ENCODE measurements at places on chromosomes 13 and 19.

- no peak for DNase-seq
- peaks cover 34% of the 10 kb centered on the region for H3K27me3 ChIP-seq
- no peaks in the 10 kb centered on the region for H3K4me1 ChIP-seq
Observed at GRCh38 chr19:33216198-33216830, 9.3 kb downstream of the SLC7A10 start.

GRCh38 chr13:51453207-51453958, 547 bp upstream of the INTS6 start:
- peaks cover 44% of the 10 kb centered on the region for H3K4me1 ChIP-seq
- H3K36me3 ChIP-seq: peaks cover 36% of the 10 kb centered on the region
- no peaks in the 10 kb centered on the region for H3K27me3 ChIP-seq
- H3K4me3 ChIP-seq: peak overlapping the region; percentile 92

DNA sequence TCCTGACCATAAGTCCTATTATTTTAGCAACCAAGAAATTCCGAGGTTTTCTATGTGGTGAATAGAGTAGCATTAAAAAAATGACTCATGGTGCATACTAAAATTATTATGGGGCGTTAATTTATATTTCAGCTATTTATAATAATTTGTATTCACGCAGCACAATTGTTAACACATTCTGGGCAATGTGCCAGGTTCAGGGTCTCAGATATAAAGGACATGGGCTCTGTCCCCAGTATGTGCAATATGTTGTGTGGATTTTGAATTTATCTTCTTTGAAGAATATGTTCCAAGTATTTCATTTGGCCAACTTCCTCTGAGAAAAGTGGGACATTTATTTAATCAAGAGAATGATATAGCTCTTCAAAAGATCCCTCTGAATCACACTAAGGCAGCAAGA, 1434.7 kb upstream of the PRR20A start:
- no peaks in the 10 kb centered on the region for H3K27me3 ChIP-seq
- peak overlapping the region; percentile 64 for H3K27ac ChIP-seq
- DNase-seq: no peak
- H3K36me3 ChIP-seq: no peaks in the 10 kb centered on the region
- peaks cover 18% of the 10 kb centered on the region for H3K4me1 ChIP-seq

- peaks cover 26% of the 10 kb centered on the region for H3K36me3 ChIP-seq
- peaks cover 28% of the 10 kb centered on the region for H3K4me1 ChIP-seq
- H3K4me3 ChIP-seq: peak overlapping the region; percentile 85
Observed at GRCh38 chr19:35740108-35740422, 2.2 kb downstream of the IGFLR1 start.

DNA sequence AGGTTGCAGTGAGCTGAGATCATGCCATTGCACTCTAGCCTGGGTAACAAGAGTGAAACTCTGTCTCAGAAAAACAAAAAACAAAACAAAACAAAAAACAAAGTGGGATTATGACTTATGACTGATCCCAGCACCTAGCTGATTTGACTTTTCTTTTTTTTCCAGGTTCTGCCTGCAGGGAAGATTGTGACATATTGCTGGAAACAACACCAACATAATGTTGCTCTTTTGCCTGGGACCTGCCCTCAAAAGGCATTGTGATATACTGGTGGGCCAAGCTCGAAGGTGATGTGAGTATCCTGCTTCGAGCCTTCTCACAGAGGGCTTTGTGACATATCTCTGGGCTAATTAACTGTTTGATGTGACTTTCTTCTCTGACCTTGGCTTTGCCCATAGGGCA, 42.0 kb upstream of the ZNF43 start:
- no peak for DNase-seq
- H3K27me3 ChIP-seq: no peaks in the 10 kb centered on the region
- H3K36me3 ChIP-seq: no peaks in the 10 kb centered on the region
- H3K27ac ChIP-seq: no peak overlapping the region
- no peaks in the 10 kb centered on the region for H3K4me1 ChIP-seq

GRCh38 chr13:40148101-40148500, 492.6 kb downstream of the COG6 start:
- no peak overlapping the region for H3K27ac ChIP-seq
- H3K4me1 ChIP-seq: peaks cover 20% of the 10 kb centered on the region
- H3K36me3 ChIP-seq: no peaks in the 10 kb centered on the region
- no peak for DNase-seq
- peaks cover 12% of the 10 kb centered on the region for H3K27me3 ChIP-seq
- no peak overlapping the region for H3K4me3 ChIP-seq

DNA sequence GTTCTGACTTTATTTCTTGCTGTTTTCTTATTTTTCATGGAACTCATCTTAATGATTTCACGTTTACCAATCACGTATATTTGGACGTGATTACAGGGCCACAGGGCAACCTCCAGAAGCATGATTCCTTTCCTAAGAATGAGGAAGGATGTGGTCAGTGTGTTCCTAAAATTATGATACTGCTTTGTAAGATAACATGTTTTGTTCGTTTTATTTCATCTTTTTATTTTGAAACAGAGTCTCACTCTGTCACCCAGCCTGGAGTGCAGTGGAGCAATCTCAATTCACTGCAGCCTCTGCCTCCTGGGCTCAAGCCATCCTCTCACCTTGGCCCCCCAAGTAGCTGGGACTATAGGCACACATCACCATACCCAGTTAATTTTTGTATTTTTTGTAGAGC, 24.8 kb upstream of the LAIR1 start:
- no peak for DNase-seq
- no peak overlapping the region for H3K4me3 ChIP-seq
- no peak overlapping the region for H3K27ac ChIP-seq
- peaks cover 13% of the 10 kb centered on the region for H3K4me1 ChIP-seq
- H3K27me3 ChIP-seq: peaks cover 59% of the 10 kb centered on the region
- H3K36me3 ChIP-seq: no peaks in the 10 kb centered on the region

DNA sequence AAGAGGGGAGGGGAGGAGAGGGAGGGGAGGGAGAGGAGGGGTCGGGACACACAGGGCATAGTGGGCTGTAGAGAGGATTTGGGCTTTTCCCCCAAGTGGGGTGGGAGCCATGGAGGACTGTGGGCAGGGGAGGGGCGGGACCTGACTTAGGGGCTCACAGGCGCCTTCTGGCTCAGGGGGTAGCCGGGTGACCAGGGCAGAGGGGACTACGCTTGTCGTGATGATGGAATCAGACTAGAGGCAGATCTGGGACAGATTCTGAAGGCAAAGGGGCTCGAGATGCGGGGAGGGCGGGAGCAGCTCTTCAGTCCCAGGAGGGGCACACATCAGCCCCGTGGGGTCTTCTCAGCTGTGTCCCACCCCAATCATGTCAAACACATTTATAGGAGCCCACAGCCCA, 13.5 kb downstream of the NDUFA11 start:
- peaks cover 25% of the 10 kb centered on the region for H3K4me1 ChIP-seq
- peaks cover 11% of the 10 kb centered on the region for H3K27me3 ChIP-seq
- H3K4me3 ChIP-seq: no peak overlapping the region
- H3K36me3 ChIP-seq: no peaks in the 10 kb centered on the region
- DNase-seq: no peak
- no peak overlapping the region for H3K27ac ChIP-seq

DNA sequence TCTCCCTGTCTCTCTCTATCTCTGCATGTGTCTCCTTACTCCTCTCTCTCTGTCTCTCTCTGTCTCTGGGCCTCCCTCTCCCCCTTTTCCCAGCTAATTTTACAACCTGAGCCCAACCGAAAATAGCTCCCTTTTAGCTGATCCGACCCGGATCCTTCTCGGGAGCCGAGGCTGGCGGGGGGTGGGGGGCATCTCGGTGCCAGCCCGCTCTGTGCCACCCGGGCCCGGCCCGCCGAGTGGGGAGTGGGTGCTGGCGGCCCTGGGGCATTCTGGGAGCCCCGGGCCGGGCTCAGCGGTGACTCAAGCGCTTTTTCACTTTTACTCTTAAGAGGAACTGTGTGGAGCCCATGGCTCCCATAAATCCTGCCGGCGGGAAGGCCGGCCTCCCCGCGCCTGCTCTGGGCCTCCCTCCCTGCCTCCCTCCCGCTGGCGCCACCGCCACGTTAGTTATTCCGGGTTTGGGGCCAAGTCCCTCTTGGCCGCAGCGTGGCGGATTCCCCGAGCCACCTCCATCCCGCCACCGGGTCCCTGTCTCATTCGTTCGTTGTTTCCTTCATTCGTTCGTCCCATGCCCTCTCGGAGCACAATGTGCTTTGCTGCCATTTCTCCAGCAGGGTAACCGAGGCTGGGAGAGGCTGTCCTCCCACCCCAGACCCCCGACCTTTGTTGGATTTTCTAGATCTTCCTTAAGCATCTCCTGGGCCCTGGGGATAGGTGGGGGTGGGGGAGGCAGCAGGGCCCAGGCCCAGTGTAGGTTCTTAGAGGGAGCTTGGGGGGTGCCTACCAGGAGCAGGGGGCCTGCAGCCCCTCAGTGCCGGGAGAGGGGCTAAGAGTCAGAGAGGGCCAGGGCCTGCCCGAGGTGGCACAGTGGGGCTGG, 3.2 kb downstream of the NFIC start:
- peaks cover 63% of the 10 kb centered on the region for H3K4me1 ChIP-seq
- peaks cover 92% of the 10 kb centered on the region for H3K27me3 ChIP-seq
- H3K4me3 ChIP-seq: peak overlapping the region; percentile 76
- H3K36me3 ChIP-seq: no peaks in the 10 kb centered on the region
- H3K27ac ChIP-seq: no peak overlapping the region

GRCh38 chr19:20077791-20078463, at the start of gene ZNF90:
ZNF90 (plus strand) TSS chr19:20078000; CDS start chr19:20078133, 133 bp downstream.
- peak within 1 kb of the TSS; percentile 98 for H3K27ac ChIP-seq
- H3K27me3 ChIP-seq: no peaks in the 10 kb centered on the region
- H3K4me1 ChIP-seq: peaks cover 39% of the 10 kb centered on the region
- DNase-seq: peak; percentile 88
- H3K4me3 ChIP-seq: peak within 1 kb of the TSS; percentile 96

DNA sequence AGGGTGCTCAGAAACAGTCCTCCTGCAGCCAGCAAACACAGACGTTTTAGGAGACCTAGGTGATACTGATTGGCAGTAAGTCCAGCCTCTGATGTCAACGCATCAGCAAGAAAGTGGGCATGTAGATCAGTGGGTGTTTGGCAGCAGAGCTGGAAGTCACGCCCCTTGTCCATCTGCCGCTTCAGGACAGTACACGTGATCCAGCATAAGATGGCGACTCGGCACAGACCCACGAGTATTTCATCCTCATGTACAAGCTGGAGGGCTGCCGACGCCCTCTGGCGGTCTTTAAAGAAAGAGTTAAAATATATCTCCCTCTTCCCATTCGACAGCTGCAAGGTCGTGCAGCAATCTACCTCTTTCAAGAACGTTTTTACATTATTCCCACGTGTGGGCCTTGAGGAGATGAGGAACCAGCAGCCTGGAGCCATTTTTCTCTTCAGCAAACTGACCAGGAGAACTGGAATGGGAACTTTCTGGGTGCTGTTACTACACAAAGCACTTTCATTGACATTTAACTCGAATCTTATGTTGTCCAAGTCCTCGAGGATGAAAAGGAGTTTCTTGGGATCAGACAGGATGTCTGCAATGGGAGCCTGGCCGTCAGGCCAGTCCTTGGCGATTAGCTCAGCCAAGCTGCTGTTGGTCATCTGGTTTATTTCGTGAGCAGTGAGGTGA, 22.3 kb downstream of the NLRP11 start:
- no peak overlapping the region for H3K27ac ChIP-seq
- no peaks in the 10 kb centered on the region for H3K4me1 ChIP-seq
- peak; percentile 8 for DNase-seq
- H3K36me3 ChIP-seq: no peaks in the 10 kb centered on the region
- H3K27me3 ChIP-seq: no peaks in the 10 kb centered on the region

- no peak overlapping the region for H3K4me3 ChIP-seq
- no peak for DNase-seq
- no peaks in the 10 kb centered on the region for H3K27me3 ChIP-seq
- H3K4me1 ChIP-seq: peaks cover 32% of the 10 kb centered on the region
- H3K36me3 ChIP-seq: peaks cover 39% of the 10 kb centered on the region
Observed at GRCh38 chr13:73877399-73877798, 256.8 kb downstream of the KLF12 start.
